HS-27A (cell line): ENCODE measurements at places on chromosomes 11 and 22.

- no peak for DNase-seq
Measured at GRCh38 chr11:106161775-106162634, 84.5 kb downstream of the AASDHPPT start.

- DNase-seq, result no peak
Measured at GRCh38 chr11:64429970-64430369, 71.0 kb downstream of the RPS6KA4 start.

GRCh38 chr22:20863366-20863765 is 4.6 kb downstream of the SNAP29 start:
- DNase-seq, result no peak

GRCh38 chr22:35617137-35617755 is at the start of gene MB:
MB (minus strand) TSS chr22:35617329; CDS start chr22:35617257, 72 bp downstream.
- DNase-seq, result no peak

DNA sequence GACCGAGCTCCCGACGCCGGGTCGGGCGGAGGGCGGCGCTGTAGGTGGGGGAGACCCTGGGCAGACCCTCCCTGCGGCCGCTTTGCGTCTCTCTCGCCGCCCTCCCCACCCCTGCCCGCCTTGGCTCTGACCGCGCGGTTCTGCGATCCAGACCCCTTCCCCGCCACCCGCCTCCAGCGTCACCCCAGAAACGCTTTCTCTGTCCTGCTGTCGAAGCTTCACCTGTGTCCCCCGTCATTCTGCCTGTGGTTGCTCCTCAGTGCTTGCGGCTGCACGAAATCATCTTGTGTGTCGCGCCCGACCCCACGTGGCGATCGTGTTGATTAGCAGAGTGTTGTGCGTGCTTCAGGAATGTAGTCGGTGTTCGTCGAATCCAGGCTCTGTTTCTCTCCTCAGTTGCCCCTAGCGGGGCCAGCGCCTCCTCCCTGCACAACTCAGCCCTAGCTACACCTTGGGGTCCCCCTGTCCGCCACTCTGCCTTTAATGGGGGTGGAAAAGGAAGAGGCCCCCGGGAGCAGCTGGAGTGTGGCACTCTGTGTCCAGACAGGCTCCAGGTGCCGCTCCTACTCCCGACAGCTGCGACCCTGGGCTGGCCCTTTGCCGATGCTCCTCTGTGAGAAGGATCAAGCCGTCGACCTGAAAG is 851 bp downstream of the PTDSS2 start:
- peak; percentile 23 for DNase-seq
